G401 (cell line): ENCODE measurements at places on chromosomes 5 and 9. TPM values are rescaled to one million over a fixed set of nuclear protein-coding genes. Genes with fewer than 3 reads are reported as not detected.

RNF20 gene
- total RNA-seq = 13.5 and 21.4 TPM in 2 replicates

PGM5 gene
- 0.68 and 1.5 TPM in 2 replicates for total RNA-seq

MEIKIN gene
- not detected in 2 replicates for total RNA-seq

PAEP gene
- not detected in 2 replicates for total RNA-seq

HAPLN1 gene
- 0.47 TPM in 1 of 2 replicates, not detected in the other for total RNA-seq
